ENCODE measurements at places on chromosomes 1 and 21.

DNA sequence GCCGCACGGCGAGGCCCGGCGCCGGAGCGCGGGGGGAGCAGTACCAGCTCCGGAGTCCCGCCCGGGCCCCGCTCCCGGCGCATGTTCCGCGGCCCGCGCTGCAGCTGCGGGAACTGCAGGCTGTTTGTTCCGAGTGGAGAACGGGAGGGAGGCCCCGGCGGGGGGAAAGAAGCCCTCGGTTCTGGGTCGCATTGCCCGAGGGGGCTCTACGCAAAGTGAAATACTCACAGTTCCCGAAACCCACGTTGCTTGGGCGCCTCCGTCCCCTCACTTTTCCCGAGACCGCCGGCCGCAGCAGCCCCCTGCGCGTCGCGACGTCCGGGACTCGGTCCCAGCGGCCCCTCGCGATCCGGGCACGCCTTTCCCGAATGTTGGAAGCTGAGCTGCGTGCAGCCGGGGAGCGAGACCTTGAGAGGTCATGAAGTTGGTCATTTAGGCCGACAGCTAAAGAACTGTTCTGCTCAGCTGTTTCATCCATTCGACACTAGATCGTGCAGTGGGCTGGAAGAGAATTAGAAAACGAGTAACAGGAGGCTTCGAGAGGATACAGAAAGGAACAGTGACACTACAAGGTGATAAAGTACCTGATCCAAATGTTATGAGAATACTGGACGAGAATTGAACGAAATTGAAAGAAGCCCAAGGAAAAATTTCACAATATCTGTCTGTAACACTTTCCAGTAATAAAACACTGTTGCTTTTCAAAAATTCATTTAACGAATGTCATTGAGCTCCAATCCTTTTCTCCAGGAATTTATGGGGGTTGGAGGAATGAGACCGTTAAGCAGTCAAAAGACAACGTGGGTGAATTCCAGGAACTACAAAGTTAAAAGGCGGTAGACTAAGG is 657 bp upstream of the LIN9 start:
- no peak for DNase-seq

DNA sequence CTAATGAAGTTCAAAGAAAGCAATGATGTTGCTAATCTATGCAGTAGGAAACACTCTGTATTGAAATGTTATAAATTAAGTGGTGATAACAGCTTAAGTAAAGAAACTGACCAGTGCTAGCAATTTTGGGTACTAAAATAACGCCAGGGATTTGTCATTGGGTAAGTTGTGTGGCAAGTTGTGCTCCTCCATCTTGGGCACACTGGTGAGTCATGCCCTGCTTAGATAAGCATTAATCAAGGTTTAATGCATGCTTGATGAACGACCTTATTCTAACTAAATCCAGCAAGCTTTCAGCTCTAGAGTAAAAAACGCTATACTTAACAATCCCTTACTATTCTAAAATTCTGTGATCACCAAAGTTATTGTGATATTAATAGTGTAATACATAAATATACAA is 25.2 kb downstream of the VAMP4 start:
- no peak for DNase-seq

DNA sequence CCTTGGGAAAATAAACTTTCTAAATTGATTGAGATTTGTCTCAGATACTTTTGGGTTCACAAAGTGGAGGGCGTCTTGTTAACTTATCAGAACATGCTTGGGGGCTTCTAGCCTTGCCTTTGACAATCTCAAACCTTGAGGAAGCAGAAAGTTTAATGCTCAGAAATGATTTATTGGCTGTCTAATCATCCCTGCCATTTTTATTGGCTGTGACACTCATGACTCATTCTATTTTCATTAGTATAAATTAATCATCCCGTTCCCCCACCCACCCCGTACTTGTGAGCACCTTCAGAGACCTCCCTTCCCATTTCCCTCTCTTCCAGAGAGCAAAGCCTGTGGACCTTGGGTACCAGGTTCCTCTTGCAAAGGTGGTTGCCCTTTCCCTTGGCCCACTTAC is 87.1 kb downstream of the FGGY start:
- DNase-seq, result no peak

DNA sequence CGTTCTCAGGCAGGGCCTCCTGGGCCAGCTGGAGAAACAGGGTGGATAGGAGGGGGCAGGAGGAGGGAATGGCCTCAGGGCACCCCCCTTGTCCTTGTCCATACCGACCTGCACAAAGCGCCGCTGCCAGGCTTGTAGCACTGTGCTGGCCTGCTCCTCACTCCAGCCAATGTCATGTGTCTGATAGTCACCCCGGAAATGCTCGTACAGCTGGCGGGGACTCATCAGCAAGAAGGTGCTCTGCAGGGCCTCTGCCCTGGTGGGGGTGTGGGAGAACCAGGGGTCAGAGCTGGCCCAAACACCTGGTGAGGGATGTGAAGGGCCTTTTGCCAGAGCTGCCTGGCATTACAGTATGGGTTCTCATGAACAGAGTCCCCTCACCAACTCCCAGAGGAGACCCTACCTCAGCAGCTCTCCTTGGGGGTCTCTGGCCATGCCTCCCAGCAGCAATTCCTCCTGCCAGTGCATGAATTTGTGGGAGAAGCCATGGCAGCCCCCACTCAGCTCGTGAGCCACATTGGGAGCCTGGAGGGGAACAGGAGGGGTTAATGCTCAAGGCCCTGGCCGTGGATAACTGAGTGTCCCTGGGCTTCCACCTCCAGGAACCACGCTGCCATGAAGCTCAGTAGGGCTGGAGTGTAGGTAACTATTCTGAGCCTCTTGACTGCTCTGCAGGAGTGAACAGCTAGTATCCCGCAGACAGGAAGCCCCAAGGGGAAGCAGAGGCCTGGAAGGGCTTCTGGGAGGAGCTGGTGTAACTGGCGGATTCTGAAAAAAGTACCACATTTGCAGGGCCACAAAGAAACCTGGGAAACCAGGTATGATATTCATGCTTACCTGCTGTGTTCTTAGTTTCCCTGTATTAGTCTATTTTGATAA is 13.3 kb downstream of the PTCH2 start:
- no peak for DNase-seq

DNA sequence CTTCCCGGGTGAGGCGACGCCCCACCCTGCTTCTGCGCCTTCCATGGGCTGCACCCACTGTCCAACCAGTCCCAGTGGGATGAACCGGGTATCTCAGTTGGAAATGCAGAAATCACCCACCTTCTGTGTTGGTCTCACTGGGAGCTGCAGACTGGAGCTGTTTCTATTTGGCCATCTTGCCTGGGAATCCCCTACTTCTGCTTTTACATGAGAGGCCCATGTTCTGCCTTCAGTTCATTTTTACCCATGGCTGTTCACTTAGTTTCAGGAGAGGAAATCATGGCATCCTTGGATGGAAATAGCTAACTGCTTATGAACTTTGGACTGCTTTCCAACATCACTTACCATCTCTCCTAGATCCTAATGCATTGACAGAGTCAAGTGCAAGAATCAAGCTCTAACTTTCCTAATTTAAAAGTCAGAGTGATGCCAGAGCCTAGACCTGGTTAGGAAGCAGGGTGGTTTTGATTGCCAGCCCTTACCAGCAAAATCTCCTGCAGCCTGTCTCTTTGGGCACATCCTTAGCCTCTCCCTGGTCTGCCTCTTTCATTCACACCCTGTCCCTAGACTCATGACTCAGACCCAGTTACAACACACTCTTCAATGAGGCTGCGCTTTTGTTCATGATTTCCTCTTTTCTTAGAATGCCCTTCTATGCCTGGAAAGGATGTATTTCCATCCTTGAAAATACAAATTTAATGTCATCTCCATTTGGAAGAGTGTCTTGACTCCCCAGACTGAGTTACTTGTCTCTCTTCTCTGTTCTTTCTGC is 137.2 kb downstream of the KCTD3 start:
- no peak for DNase-seq

DNA sequence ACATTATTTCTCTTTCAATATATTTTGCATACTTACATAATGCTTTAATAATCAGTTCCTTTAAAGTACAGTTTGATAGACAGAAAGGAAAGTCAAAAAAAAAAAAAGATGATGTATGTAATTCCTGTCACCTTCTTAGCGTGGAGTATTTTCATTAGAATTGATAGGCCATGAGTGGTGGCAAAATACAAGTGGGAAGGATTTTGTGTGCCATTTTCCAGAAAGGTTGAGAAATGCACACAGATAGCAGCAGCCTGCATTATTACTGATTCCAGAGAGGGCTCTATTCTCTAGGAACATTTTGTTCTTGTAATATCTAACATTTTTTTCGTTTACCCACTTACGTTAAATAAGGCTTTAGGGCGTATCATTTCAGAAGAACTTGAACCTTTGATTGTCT is 475.6 kb downstream of the DSCAM start:
- no peak for DNase-seq

- no peak for DNase-seq
These were observed 115.0 kb downstream of the ACBD6 start for GRCh38 chr1:180387413-180387812.

- no peak for DNase-seq
These were observed 117.8 kb downstream of the HHAT start for GRCh38 chr1:210446479-210446878.

GRCh38 chr1:185053204-185053603 is 7.8 kb downstream of the RNF2 start:
- no peak for DNase-seq
